Skeletal muscle cell (primary cell): ENCODE measurements at places on chromosomes 4 and X.

- DNase-seq: no peak
Observed at GRCh38 chr4:157185363-157185762, 35.2 kb upstream of the GRIA2 start.

DNA sequence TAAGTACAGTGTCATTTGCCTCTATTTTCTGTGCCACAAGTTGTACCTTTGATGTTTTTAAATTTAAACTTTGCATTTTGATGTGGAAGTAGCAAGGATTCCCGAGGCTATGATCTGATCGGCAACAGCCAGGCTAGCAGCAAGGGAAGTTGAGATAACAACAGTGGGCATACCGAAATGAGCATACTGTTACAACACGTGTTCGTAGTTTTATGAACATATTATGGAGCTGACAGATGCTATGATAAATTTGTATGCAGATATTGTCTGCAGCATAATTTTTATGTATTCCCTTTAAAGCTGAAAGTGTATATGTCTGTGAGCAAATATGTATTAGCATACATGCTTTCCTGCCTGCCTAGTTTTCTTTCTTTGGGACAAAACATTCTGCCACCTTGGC, 306.1 kb downstream of the PCDH7 start:
- DNase-seq: no peak

DNA sequence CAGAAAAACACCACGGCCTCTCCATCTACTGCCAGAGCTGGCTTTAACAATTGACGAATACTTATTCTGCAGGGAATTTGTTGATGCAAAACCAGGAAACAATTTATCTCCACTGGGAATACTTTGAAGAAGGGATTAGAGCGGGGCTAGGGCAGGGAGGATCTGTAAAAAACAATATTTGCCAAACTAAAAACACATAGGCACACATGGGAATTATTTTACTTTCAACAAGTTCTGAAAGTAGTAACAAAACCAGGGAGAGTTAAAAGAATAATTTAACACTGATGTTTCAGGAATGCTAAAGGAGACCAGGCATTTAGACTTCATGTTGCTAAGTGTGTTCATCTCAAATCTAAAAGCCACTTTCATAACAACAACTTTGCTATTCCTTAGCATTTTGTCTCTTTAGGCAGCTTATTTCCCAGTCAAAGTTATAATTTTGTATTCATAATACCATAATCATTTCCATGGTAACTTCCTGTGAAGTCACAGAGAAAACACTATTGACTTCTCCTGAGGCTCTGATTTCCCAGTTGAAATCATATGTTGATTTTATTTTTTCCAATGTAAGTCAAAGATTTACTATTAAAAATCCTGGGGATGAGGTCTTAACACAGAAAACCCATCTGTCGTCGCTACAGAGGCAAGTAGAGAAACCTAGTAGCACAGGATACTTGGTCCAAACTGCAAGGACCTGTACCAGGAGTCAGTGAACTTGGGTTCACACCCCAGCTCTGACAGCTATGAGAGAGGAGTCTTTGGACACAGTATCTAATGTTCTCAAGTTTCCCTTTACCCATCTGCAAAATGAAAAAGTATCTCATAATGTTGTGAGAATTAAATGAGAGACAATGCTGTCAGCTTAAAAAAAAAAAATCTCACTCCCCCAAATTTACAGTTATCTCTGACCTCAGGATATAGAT, 69.3 kb downstream of the SH3RF1 start:
- no peak for DNase-seq

DNA sequence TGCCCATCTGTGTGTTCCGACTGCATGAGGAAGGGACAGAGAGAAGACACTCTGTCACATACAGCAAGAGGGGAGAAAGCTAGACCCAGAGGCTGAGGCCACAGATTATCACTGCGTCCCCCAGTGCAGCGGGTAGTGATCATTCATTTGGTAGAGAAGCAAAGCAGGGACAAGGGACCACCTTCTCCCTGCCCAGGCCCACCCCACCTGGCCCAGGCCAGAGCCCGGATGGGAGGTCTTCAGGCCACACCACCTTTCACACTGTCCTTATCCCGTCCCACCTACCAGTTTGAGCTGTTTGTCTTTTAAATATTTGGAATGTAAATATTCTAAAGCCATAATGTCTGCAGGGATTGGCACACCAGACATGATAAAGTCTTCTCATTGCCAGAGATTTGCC, 10.6 kb downstream of the TNIP2 start:
- DNase-seq: no peak

DNA sequence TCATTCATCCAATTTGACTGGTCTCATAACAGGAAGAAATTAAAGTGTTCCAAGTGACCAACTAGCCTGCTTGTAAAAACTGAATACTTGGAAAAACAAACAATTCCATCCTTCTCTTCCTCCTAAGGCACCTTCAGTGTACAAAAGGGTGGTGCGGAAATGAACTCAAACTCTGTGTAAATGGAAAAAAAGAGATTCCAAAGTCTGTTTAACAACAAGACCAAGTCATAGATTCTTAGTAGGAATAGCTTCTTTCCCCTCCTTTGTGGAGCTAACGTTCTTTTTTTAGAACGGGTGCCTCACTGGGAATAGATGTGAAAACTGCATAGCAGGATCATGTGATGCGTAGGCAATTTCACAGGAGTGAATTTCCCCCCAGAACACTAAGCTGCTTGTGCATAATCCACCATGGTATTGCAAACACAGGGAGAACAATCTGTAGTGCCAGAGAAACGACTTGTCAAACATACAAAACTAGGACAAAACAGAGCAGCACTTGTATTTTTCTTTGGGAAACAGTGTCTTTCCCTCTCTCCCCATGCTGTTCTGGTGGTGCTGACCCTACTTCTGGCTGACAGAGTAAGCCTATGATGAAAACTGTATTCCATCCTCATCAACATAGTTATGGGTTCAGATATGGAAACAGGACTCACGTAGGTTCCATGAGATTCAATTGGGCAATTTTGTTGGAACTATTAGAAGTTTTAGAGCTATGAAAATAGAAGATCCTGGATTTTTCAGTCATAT, 13.2 kb upstream of the SOD3 start:
- DNase-seq: no peak

GRCh38 chr4:52701207-52701606, 42.1 kb upstream of the USP46 start:
- no peak for DNase-seq

DNA sequence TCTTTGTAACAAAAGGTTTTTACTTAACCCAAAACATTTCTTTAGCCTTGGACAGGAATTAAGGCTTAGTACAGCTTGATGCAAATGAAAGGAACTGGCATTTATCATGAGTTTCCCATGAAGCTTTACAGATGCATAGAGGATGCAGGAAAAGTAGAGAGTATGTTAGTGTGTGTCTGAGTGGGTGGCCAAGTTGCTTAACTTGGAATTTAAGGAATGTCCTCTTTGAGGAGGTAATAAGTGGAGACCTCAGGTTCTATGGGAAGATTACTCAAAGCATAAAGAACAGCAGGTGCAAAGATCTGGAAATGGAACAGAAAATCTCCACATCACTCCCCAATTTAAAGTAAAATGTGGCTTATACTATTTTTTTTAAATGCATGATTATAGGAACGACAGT, 457.9 kb downstream of the KCNIP4 start:
- no peak for DNase-seq

DNA sequence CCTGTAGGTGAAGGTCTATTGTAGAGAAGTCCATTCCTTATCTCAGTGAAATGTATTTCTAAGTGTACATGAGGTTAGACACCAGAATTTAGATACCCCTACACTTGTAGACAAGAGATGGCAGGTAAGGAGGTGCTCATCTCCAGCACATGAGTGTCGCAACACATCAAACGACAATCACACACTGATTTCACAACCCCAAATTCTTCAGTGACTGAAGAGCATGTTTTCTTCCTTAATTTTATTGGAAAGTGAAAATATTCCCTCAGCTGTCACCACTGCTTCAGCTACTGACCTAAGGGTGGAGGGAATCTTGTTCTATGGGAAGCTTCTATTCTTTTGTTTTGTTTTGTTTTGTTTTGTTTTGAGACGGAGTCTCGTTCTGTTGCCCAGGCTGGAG, 280.3 kb downstream of the ARHGAP24 start:
- DNase-seq: no peak

GRCh38 chr4:75422998-75423397, 91.2 kb downstream of the RCHY1 start:
- DNase-seq: no peak

DNA sequence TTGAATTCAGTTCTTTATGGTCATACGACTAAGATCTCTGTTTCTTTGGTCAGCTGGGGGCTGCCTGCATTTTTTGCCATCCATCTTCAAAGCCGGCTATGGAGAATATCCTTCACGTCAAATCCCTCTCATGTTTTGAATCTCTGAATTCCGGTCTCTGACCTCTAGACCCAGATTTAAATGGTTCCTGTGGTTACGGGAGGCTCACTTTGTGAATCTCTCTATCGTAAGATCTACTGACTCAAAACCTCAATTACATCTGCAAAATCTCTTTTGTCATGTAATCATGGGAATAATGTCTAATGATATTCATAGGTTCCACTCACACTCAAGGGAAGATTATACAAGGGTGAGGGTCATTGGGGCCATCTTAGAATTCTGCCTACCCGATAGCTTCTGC, 5.7 kb upstream of the MPC1L start:
- no peak for DNase-seq

DNA sequence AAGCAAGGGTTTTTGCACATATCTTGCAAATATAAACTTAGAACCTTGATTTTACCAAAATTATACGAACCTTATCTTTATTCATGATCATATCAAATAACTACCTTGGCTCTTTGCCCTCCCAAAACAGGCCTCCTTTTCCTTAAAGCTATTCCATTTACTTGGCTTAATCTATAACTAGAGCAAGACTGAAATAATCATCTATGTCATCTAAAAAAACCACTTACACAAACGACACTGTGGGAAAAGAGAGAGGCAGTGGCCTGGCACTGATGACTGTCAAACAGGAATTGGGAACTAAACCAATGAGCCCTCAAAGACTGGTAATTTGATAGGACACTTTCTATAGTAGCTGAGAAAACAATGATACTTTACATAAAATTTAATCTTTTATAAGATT, 11.7 kb upstream of the PTPN13 start:
- no peak for DNase-seq

DNA sequence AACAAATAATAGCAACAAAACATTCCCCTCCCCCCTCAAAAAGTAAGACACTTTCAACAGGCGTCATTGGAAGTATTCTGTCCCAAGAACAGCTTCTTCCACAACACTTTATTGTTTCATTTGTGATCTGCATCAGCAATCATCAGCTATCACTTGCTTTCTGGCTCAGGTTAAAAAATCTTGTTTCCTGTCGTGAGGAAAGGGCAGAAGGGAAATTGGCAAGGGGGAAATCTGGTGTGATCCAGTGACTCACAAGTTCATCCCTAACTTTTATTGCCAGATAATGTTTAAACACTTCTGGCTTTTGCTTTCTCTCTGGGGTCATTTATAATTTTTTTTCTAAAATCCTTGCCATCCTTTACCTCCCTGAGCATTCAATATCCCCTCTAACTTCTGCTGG, 247.4 kb upstream of the GIMD1 start:
- no peak for DNase-seq

DNA sequence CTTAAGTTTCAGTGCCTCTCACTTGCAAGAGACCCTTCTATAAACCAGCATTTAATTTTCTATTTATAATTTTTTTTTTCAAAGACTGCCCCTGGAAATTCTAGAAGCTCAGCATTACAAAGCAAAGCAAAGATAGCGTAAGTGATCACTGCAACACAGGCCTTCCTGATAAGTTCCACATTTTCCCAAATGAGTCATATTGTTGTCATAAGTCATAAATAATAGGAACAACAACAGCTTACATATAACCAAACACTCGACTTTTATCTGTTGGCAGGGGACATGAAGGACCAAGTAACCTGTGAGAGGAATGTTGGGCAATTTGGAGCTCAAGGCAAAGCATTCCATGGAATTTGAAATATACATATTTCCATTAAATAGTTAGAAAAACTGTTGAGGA, 815.5 kb downstream of the DMD start:
- DNase-seq: no peak

- DNase-seq: no peak
Observed at GRCh38 chrX:42077675-42078074, 154.3 kb upstream of the CASK start.
